Germinal center (tissue), 1 donor: ENCODE measurements at places on chromosomes 3 and 15.

DNA sequence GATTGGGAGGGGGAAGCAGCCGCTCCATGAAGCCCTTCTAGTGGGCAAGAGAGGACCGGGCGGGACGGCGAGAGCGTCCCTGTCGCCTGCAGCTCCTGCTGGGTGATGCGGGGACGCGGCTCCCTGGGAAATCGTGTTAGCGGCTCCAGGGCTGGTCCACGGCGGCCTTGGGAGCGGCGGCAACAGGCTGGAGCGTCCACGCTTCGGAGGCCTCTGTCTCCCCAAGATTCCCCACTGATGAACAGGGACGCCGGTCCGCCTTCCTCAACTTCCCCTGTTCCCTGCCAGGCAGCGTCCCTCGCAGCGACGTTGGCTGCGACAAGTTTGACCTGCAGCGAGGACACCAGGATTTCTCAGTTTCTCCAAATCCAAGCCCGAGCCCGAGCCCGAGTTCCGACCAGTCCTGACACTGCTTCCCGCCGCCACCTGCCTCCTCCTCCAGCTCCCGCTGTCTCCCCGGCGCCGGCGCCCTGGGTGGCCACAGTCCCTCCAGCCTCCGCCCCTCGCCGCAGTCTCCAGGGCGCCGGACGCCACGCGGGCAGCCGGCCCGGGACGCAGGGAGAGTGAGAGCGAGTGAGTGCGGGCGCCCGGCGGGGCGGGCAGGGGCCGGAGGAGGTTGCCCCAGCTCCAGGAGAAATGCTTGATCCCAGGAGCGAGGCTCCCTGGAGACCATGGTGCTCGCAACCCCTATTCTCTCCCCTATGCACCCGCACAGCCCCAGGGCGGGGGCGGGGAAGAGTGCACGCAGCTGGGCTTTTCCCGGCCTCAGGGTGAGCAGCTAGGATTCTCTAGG is 78.1 kb upstream of the RNF7 start:
- DNase-seq = no peak

- no peak for DNase-seq
Measured at GRCh38 chr3:130905551-130905950, 11.7 kb downstream of the ATP2C1 start.

GRCh38 chr3:116667791-116668190 is 41.8 kb upstream of the TUSC7 start:
- DNase-seq = no peak

GRCh38 chr15:101048176-101048575 is 129.0 kb downstream of the LRRK1 start:
- DNase-seq = no peak

DNA sequence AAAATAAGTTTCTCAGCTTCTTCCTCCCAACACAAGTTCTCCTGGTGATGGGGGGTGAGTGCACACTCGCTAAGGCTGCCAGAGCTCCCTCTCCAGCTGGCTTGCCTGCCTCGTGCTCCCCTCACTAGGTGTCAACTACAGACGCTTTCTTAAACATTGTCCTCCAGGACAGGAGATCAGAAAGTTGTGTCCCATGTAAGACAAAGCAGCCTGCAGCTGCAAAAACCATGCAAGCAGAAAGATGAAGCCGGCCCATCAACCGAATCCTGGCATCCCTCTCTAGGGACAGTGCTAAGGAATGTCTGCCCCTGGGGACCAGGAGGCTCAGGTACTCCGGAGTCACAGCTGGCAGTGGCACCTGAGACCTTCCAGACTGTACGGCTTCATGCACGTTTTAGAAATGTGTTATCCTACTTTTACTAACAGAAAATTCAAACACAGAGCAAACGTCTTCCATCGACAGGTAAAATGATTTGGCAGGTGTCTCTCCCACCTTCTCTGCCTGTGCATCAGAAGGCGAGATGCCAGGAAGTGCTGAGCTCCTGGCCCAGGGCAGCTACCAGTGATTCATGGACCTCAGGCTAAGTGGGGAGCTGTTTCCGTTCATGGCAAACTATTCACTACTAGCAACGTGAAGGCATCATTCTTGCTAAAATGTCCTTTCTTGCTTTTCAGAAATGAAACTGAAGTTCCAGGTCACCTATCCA is 246.1 kb downstream of the ADAMTS17 start:
- DNase-seq = no peak

- peak; percentile 58 for DNase-seq
Measured at GRCh38 chr3:61520966-61521628, 40.3 kb upstream of the PTPRG start.

DNA sequence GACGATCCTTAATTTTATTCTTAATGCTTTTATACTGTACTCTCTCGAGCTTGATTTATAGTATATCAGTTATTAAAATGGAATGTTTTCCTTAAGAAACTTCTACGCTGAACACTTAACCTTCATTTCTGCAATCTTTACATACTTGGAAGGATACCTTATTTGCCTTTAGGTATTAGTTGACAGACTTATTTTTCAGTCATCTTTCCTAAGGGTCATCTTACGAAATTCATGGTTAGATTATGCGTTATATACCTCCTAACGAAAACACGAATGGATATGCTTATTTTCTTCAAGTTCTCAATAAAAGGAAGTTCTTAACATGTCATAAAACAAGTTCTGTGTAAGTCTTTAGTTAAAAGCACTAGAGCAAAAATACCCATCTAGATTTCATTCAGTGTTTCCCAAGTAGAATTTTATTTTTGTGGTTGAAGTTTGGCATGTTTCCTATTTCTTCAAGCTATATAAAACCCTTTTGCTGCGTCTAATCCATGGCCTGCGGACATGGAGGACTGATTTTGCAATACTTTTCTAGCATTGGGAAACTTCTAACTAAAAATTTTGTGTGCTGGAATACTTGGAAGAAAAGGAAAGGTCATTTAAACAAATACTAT is 231.3 kb downstream of the TP63 start:
- no peak for DNase-seq

DNA sequence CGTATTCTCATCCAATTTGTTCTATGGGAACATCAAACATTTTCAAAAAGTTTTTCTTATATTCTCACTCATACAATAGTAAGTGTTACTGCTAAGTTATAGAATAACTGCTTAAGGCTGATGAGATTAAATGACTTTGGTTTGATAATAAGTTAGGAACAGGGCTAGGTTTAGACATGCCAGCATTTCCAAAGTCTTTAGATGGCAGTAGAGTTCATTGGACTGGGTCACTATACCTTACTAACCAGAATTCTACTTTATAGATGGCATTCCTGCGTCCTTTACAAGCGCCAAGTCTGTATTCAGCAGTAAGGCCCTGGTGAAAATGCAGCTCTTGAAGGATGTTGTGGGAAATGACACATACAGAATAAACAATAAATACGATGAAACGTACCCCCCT is 21.7 kb downstream of the PLAAT1 start:
- no peak for DNase-seq

- DNase-seq = no peak
Measured at GRCh38 chr15:88998980-88999713, 86.0 kb upstream of the MFGE8 start.

DNA sequence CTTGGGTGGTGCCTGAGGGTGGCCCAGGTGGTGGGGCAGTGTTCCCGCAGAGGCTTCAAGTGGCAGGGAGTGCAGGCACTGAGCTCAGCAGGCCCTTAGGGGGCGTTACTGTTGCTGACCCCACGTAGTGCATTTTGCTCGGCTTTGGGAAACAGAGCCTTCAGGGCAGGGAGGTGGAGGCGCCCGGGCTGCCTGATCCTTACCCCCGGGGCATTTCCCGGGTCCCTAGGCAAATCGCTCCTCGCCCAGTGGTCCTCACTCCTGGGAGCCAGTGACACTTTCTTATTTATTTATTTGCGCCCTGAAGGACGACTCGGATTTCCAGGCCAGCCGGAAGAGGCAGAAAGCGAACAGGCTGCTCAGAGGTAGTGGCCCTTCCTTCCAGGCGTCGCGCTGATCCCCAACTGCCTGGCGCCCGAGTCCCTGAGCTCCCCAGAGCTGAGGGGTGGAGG is 10.1 kb upstream of the FOXB1 start:
- DNase-seq = no peak

- no peak for DNase-seq
Measured at GRCh38 chr15:33489335-33489734, 178.6 kb downstream of the RYR3 start.

DNA sequence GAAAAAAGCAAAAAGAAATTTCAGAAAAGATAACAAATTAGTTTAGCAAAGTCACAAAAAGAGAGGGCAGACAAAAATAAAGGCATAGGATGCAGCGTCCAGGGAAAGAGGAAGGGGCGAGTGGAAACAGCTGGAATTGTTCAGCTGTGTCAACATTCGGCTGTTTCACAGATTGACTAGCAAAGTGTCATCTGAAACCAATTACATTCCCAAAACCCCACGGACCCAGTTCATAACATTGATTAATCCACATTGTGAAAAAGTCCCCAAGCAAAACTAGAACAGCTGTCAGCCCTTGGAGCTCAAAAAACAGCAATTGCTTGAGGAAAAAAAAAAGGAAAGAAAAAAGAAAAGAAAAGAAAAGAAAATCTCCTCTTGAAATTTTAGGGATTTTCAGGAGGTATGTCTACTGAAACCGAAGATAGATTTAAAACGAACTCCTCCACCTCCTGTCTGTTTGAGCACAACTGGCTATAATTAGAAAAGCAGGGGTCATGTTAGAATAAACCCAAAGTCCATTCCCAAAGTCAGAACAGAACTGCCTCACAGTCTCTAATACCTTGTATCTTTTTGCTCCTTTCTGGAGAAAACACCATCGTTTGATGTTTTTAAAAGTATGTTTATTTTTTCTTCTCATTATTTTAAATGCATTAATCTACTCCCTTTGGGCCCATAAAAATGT is 159.6 kb downstream of the RORA start:
- DNase-seq = no peak

DNA sequence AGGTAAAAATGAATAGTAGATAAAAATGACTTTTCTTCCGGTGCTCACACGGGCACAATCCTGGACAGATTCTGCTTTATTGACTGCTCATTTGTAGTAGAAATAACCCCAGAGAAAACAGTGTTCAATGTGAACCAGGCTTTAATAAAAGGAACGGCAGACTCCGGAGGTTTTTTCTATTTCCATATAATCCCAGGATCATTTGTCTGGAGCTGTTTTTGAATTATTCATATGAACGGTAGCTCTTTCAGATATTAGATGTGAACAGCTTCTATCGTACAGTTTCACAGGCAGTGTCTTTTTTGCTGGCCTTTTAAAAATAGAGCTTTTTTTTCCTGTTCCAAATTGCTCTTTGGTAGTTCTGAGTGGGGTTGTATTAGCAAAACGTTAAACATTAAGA is 347.3 kb downstream of the MFSD1 start:
- no peak for DNase-seq

DNA sequence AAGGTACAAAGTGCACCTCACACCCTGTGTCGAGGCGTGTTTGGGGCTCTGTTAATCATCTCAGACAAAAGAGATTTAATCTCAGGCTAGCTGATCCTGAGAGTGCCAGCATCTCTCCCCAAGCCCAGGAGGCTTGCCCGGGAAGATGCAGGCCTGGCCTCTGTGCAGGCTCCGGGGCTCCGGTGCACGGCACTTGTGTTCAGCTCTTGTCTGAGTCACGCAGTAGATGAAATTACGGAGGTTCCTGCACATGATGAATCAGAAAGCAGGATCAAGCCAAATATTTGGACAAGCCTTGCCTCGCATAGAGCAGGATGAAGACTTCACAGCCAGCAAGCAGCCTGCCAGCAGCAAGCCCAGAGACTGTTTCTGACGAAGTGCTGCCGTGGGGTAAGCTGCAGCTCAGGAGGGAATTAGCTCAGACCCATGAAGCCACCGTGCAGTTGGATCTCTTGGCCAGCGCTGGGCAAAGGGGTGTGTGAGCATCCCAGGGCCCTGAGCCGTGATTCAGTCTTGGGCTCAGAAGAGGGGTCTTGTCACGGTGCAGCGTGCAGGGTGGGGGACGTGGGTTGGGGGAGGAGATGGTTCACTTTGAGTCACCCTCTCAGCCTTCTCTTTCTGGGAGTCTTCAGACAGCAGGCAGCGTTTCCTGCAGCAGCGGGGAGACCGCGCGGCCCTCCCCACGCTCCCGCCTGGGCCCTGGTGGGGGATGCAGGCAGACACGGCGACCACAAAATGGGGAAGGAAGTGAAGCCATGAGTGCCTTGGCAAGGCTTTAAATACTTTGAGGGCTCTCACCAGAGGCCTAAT is 89.2 kb upstream of the MEF2A start:
- DNase-seq = peak; percentile 57

- DNase-seq = no peak
Measured at GRCh38 chr15:92141607-92142006, 252.1 kb upstream of the ST8SIA2 start.

DNA sequence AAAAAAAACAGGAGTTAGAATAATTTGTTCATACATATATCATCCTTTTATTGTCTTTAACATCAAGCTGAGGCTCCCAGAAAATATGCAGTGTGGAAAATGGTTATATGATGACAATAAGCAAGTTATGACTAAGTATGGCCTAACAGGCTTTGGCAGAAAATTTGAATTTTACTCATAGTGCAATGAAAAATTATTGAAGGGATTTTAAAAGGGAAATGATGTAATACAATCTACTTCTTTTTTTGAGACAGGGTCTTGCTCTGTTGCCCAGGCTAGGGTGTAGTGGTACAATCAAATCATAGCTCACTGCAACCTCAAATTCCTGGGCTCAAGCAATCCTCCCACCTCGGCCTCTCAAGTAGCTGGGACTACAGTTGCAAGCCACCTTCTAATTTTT is 78.7 kb downstream of the FAIM start:
- no peak for DNase-seq

DNA sequence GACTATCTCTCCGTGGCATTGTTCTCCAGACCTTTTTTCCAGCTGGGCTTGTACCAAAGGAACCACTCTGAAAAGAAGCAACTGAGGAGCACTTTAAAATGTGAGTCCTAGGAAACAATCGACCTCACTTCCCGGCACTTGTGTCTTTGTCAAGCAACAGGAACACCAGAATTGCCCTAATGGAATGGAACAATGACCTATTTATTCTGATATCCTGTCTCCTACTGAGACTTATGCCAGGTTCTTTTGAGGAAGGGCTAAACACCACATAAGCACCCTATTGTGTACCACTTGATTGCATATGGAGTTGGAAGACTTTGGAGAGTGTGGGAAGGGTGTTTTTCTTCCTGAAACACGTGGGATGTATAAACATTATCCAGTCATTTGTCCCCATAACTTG is 56.8 kb upstream of the TGFBR2 start:
- no peak for DNase-seq

DNA sequence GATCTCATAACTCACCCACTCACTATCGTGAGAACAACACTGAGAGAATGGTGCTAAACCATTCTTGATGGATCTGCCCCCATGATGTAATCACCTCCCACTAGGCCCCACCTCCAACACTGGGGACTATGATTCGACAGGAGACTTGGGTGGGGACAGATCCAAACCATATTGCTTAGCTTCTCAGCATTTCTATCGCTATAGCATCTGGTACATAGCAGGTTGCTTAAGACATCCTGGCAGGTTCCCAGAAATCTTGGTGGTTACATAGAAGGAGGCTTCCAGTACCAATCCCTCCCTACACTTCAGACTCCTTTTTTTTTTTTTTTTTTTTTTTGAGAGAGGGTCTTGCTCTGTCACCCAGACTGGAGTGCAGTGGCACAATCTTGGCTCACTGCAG is 487.8 kb downstream of the EDEM1 start:
- no peak for DNase-seq

- DNase-seq = no peak
Measured at GRCh38 chr3:150844484-150844883, 60.8 kb downstream of the MINDY4B start.

- DNase-seq = no peak
Measured at GRCh38 chr3:17967953-17968607, 225.6 kb upstream of the TBC1D5 start.
